DMS79 (cell line): ENCODE measurements at places on chromosomes 2 and 18.

GRCh38 chr2:9993488-9994165 is 42.1 kb downstream of the GRHL1 start:
- no peak for DNase-seq

DNA sequence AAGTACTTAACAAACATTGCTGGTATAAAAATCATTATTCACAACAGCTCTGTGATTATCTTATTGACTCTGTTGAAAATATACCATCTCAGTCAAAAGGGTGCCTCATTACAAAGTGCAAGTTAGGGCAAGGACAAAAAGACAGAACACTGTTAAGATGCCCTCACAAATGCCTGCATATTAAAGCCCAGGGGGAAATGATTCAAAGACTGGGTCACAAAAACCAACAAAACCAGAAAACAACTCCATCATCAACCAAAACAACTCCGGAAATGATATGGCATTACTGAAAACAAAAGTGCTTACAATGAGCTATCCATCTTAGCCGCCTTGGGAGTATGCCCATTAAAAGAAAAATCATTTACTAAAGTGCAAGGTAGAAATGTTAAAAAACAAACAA is 9.9 kb downstream of the PLA2R1 start:
- DNase-seq: no peak

DNA sequence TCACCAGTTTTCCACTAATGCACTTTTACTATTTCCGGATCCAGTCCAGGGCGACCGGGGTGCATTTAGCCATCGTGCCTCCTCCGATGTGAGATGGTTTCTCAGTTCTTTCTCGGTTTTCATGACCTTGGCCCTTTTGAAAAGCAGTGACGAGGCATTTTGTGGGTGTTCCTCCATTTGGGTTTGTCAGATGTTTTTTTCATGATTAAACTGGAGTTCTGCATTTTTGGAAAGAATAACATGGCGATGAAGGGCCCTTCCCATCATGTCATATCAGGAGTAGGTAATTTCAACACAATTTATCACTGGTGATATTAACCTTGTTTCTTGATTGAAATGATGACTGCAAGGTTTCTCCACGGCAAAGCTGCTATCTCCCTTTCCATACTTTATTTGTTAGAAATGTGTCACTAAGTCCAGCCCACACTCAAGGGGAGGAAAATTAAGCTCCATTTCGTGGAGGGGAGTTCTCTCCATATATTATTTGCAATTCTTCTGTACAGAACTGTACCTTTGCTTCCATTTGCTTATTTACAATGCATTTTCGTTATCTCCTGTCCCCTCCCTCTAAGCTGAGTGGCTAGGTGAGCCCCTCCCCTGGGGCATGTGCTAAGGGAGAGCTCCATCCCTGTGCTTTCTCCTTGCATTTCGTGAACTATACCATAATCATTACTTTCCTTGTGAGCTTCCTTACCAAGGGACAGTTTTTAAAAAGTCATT is 8.9 kb upstream of the KLF11 start:
- DNase-seq: no peak

GRCh38 chr2:113407446-113408099 is 29.9 kb upstream of the ZNG1B start:
- DNase-seq: no peak

- no peak for DNase-seq
Measured at GRCh38 chr2:72673279-72673678, 152.6 kb downstream of the EXOC6B start.

GRCh38 chr18:57970356-57971095 is 73.5 kb upstream of the NEDD4L start:
- no peak for DNase-seq

GRCh38 chr2:202005272-202005887 is 28.3 kb upstream of the FZD7 start:
- no peak for DNase-seq

GRCh38 chr2:65363879-65364666 is 68.3 kb downstream of the SPRED2 start:
- no peak for DNase-seq

DNA sequence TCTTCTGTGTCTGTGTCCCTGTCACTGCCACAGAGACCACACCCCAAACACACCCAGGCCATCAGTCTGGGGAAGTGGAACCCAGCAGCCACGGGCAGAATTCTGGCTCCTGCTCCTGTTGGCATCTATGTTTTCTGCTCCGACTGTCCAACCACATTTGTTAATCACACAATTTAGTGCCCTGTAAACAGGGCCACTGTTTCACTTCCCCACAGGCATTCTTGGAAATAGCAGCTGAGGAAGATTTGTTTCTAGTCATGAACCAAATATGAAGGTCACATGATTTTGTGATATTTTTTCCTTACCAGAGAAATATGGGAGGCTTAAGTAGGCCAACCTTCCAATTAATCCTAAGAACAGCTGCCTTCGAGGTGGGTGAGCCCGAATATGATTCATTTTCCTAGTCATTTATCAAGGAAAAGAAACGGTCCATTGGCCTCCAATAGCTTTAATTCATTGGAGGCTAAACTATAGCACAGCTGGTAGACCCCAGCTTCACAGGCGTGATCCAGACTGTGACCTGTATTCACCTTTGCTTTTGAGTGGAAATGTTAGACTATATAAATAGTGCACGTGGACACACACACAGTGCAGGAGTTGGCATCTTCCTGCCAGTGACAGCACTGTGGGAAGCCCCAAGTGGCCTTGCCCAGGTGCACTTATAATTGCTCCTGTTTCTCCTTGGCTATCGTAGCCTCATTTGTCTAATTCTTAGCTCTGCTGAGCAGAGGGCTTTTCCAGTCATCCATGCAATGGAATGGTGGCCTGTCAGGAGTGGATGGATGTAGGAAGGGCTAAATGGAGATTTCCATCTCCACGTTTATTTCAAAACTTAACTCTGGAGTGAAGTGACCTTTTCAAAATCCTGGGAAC is 267.9 kb downstream of the LPIN1 start:
- no peak for DNase-seq

GRCh38 chr18:77550625-77551024 is 301.0 kb downstream of the GALR1 start:
- DNase-seq: no peak

DNA sequence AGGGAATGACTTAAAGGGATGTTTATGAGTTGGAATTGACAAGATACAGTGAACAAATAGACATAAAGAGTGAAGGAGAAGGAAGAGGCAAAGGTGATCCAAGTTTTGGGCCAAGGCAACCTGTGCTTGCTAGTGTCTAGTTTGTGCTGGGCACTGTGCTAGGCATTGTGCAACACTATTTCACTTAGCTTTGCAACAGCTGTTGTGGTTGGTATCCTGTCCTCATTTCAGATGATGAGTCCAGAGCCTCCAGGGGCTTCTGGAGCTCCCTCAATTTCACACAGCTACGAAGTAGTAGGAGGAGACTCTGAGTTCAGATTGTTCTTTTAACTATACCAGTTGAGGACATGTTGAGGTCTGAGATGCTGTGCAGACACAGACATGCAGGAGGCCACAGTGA is 18.1 kb upstream of the LOXHD1 start:
- DNase-seq: no peak

DNA sequence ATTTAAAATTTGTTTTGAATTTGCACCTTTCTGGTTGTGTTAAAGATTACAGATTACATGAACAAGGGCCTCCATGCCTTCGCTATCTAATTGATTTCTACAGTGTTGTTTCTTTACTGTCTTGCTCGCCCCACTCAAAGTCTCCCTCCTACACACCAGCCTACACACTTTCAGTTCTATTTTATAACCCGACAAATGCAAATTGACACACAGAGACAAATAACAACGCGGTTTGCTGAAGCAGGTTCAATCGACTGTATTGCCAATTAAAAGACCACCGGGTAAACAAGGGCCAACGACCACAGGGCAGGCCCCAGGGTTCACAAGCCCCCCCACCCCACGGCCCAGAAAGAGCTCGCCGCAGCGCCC is 869 bp downstream of the STARD7 start:
- no peak for DNase-seq

DNA sequence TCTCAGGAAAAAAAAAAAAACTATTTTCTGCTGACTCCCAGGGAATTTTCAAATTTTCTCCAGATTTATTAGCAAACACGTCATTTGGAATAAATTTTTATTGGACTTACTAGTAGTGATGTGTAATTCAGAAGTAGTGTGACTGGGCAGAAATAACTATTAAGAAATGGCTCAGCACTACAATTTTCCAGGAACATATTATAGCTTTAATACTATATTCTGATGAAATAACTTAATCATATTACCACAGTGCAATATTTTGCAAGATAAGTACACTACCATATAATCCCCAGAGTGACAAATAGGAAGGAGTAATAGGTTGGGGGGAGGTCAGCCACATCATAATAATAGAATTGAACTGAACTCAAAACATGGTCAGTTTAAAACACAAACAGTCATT is 19.7 kb upstream of the TNFAIP6 start:
- DNase-seq: no peak

- DNase-seq: no peak
Measured at GRCh38 chr2:178441426-178441825, 9.5 kb downstream of the PRKRA start.

GRCh38 chr18:33616556-33616955 is 38.5 kb downstream of the ASXL3 start:
- no peak for DNase-seq

DNA sequence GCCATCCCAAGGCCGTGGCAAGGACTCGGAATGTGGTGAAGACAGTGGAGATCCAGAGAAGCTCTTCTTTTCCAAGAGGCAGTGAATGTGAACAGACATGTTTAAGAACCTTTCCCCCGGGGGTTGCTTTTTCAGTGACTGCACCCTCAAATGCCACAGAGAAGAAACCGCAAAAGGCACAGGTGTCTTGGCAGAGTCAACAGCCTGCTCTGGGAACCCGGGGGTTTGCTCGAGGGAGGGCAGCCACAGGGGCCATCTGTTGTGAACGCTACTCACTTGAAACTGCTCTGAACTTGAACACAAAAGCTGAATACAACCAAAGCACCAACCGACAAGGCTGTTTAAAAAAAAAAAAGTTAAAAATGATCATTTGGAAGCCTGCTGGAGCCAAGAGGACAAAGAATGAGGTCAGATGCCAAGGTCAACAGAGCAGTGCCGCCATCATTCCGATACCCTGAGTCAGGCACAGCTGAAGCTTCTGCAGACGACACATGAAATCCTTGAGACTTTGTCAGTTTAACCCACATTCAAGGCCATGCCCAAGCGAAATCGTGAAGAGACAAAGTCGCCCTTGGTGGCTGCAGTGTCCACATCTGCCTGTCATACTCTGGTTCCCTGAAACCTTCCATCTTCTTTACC is 47.4 kb downstream of the PSMG2 start:
- DNase-seq: peak; percentile 38

GRCh38 chr2:228917220-228917619 is 353.9 kb downstream of the PID1 start:
- DNase-seq: no peak

DNA sequence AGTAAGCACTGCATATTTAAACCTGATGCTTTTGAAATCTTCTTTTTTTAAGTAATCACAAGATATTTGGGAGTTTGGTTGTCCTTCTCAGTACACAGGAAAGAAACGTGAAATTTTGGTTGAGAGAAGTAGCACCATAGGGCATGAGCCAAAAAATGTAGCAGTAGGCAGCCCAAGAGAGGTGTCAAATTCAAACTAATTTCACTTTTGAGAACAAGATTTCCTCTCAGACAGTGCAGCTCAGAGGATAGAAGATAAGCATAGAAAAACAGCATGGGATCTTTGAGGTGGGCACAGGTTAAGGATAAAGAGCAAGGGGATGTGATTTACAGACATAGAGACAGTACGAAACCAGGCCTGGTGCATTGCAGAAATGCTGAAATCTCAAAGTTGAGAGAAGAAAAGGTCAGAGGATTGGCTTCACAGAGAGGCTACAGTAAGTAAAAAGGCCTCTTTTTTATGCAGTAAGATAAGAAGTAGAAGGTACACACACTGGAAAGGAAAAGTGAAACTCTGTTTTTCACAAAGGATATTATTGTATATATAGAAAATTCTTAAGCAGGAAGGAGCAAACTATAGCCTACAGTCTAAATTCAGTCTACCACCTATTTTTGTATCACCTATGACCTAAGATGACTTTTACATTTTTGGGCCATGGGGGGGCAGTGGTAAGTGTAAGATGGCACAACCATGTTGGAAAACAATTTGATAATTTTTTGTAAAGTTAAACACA is 89.8 kb downstream of the PKP4 start:
- DNase-seq: no peak

DNA sequence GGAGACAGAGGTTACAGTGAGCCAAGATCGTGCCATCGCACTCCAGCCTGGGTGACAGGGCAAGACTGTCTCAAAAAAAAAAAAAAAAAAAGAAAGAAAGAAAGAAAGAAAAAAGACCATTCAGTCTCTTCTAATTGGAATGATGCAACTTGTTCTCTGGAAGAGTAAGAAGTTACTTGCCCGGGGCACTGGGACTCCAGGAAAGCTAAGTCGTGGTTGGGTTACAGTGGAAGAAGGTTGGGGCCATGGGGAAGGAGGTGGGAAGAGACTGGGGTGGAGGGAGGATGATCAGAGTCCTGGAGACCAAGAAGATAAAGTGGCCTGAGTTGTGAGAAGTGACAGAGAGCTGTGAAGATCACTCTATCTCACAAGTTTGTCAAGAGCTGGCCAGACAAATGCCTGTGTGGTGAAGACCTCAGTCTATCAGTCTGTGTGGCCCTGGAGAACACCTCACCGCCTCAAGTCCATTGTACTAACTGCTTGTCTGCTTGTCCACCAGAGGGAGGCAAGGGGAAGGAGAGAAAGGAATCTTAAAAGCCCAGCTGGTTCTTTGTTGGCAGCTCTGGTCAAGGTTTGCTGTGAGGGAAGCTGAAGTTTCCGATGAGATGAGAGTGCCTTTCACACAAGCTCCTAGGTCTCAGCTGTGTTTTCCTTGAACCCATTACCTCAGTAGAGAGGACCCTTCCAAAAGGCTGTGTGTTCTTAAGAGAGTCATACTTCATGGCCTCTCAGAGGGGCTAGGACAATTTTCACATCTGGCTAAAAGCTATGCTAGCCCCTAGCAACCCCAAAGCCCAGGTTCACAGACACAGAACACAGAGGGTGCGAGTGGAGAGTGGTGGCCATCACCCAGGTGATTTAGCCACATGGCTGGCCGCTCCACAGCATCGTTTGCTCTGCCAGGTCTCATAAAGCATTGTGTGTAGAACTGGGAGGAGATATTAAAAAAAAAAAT is 72.0 kb upstream of the TMEM178A start:
- DNase-seq: no peak

DNA sequence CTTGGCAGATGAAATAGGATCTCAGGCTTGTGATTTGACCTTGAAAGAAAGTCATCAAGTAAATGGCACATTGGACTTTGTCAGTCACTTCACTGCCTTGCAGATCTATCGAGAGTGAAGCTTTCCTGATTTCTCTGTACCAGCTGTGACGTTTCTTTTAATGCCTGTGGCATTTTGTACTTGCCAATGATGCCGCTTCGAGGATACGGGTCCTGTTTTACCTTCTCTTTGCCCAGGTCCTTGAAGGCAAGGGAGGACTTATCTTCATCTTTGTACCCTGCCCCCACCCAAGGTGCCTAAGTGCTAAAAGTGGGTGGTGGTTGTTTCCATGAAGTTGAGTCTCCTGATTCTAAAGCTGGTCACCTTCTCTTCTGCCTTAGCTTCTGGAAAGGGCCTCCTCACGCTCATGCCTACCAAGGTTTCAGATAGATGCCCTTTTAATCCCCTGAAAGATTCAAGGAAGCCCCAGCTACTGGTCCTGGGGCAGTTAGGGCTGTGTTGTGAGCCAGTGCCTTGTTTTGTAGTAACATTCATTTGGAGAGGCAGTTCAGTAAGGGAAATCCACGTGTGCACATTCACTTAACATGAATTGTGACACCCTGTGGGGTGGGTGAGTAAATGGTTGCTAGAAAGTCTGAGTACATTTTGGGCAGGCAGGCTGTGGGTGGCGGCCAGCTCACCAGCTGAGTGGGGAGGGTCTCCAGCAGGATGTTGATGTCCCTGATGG is 6.1 kb downstream of the LBH start:
- no peak for DNase-seq

- no peak for DNase-seq
Measured at GRCh38 chr2:110639972-110640371, 37.9 kb downstream of the BUB1 start.
